ENCODE measurements at places on chromosomes 7 and 10.
A peak's percentile ranks its signal among the peaks of the same experiment; 100 is the strongest.

- no peak for DNase-seq
Measured at GRCh38 chr7:137873524-137873923, 26.8 kb upstream of the DGKI start.

DNA sequence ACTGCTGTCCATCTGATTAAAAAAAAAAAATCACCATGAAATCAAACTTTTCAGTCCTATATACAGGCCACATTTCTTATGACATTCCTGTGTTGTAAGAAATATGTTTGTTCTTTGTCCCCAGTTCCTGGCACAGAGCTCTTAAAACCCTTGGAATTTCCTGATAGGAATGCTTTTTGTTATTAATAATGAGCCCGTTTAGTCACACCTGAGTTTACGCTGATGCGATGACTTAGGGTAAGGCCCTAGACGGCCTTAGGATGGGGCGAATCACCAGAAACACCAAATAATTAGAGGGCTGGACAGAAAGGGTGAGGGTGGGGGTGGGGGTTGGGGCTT lies 17.5 kb downstream of the TSPAN15 start:
- no peak for DNase-seq

- no peak for DNase-seq
Measured at GRCh38 chr10:13684252-13684791, 97.6 kb downstream of the PRPF18 start.

- no peak for DNase-seq
Measured at GRCh38 chr7:76089865-76090475, 42.1 kb downstream of the MDH2 start.

DNA sequence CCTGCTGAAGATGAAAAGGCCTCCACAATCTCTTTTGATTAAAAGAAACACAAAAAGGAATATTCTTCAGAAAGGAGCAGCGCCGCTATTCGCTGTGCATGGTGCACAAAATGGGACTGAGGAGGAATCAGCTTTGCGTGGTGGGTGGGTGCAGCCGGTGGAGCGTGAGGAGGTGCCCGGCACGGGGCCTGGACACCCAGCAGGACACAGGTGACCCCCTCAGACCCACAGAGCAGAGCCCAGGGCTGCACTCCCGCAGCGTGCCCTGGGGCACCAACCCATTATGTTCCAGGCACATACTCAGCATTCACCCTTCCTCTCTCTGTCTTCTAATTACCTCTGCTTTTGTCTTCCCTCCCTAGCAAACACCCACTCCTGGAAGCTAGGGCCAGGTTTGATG lies 238.0 kb upstream of the PPP2R2D start:
- no peak for DNase-seq

GRCh38 chr10:50832171-50832751 lies 53.2 kb downstream of the A1CF start:
- no peak for DNase-seq

GRCh38 chr10:78777867-78778266 lies 290.9 kb upstream of the ZMIZ1 start:
- no peak for DNase-seq

DNA sequence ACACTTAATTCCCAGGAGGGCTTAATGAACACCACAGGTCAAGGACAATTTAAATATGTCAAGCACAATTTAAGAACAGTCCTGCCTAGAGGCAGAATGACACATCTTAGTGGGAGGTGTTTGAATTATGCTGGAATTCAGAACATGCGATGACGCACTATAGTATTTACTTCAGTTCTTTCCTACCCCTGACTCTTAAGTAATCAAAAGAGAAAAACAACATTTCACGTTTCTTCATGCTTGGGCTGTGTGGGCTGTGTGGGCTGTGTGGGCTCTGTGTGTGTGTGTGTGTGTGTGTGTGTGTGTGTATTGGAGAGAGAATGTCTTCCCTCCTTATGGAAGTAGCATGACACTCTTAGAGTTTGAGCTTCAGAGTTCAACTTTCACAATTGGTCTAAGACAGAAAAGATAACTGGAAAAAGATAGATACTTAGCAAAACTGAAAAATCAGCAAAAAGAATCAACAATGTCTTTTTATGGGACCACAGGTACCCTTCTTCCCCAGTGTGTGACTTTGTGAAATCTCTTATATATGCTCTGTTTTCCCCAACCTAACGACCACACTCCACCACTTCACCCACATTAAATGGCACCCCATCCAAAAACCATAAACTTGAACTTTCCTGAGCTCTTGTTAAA lies 33.7 kb upstream of the CABCOCO1 start:
- DNase-seq = no peak

- DNase-seq = no peak
Measured at GRCh38 chr10:103123282-103124024, 69.6 kb downstream of the NT5C2 start.

GRCh38 chr7:18450019-18450418 lies 45.5 kb upstream of the HDAC9 start:
- no peak for DNase-seq

DNA sequence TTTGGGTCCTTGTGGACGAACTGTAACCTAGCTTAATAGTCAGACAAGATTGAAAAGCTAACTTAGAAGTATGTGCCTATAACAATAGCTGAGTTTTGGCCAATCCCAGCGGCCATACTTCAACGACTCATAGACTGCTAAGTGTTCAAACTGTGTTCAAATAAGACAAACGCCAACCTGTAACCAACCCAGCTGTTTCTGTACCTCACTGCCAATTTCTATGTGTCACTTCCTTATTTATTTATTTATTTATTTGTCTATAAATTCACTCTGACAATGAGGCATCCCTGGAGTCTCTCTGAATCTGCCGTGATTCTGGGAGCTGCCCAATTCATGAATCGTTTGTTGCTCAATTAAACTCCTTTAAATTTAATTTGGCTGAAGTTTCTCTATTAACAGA lies 21.7 kb downstream of the ST8SIA6 start:
- DNase-seq = no peak

DNA sequence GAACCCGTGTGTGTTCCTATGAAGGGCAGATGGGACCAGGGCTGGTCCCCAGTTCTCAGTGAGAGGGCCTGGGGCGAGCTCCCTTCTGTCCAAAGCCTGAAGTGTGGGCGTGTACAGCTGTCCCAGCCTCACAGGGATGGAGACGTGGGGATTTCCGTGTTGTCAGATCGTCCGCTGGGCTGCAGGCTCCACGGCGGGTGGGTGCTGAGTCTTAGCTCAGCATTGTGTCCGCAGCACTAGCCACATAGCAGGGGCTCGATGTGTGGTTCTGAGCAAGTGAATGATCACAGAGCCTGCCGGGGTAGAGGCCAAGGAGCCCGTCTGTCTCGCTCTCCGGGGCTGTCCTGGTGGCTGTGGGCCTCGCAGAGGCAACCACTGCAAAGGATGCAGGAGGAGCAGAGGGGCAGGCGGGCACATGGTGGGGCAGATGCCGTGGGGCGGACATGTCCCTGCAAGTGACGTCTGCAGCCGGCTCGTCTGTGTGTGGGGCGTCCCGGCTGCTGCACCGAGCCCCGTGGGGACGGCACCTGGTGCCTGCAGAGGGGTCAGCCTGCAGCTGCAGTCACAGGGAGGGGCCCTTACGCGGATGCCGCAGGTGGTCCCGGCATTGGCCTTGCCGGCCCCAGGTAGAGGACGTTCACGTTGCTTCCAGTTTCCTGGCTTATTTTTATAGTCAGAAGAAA lies 30.9 kb downstream of the FAM20C start:
- DNase-seq = no peak

- no peak for DNase-seq
Measured at GRCh38 chr10:28717656-28718201, 40.4 kb downstream of the BAMBI start.

DNA sequence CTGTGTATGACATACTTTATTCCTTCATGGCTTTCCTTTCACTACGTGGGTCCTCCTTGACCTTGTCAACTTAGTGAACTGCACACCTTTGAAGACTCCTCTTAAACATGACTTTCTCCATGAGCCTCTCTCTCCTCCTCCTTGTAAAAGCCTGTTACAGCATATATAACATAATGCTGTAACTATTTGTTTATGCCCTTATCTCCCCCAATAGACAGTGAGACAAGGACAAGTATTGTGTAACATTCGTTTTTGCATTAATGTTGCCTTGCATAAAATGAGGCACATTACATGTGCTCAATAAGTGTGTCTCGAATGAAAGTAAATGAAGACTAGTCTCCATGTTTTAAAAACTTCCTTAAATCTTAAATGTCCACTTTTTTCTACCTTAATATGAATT lies 4.3 kb upstream of the LAMB1 start:
- DNase-seq = no peak

DNA sequence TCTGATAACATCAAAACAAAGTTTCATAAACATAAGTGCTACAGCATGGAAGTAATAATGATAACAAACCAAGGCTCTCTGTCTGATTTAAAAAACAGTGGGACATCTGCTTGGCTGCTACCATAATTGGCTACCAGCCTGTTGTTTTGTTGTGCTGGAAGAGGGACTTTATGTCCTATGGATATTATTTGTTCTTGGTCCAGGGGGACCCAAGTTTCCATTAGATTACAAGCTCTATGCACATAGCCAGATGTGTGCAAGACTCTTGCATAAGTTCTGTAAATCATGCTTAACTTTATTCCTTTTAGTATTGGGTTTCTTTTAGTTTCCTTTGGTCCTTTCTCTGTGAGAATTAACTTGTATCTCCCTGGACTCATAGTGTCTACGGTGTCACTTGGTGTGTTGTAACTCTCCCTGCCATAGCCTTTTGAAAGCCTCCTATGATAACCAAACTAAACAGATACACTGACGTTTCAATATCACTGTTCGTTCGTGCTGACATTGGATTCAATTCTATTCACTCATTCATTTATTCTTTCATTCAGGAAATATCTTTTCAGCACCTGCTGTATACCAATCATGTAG lies 41.4 kb upstream of the CD36 start:
- DNase-seq = no peak

DNA sequence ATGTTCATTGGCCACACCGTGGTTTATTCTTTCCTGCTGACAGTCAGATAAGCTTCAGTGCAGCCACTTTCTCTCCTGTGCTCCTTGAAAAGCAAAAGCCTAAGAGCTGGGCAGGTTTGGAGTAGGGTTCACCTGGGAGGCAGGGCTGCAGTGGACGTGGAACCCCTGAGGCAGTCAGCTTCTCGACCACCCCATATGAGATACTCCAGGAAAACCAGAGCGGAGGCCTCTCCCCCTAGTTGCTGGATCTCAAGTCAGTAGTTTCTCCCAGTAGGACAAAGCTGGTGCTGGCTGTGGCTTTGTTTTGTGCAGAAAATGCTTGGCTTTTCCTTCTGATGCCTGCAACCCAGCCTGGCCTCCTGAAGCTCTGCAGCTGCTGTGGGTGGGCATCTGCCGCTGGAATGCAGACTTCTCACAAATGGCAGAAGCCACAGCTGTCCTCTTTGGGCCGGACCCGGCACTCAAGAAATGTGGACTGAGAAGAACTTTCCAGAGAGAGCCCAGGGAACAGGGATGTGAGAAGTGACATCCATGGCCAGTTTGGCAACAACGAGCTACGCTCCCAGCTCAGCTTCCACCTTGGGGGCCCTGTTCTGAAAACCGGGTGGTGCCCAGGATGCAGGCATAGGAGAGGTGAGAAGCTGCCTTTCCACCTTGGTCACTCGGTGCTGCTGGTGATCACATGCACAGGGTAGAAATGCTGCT lies 276.6 kb upstream of the TCERG1L start:
- DNase-seq = no peak

DNA sequence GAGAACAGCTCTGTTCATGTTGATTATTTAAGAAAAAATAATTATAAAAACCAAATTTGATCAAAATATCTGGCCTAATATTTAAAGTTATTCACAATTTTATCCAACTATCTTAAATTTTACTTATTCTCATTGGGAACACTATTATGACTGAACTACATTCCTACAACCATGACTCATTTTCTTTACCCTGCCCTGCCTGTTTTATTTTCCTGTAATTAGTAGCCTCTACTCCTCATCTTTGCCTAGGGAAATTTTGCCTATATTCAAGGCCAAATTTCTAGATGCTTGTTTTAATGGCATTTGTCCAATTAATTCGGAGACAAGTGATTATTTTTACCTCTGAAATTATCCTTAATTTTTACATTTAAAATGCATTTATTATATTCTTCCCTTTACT lies 289.7 kb upstream of the TMEM229A start:
- DNase-seq = no peak

DNA sequence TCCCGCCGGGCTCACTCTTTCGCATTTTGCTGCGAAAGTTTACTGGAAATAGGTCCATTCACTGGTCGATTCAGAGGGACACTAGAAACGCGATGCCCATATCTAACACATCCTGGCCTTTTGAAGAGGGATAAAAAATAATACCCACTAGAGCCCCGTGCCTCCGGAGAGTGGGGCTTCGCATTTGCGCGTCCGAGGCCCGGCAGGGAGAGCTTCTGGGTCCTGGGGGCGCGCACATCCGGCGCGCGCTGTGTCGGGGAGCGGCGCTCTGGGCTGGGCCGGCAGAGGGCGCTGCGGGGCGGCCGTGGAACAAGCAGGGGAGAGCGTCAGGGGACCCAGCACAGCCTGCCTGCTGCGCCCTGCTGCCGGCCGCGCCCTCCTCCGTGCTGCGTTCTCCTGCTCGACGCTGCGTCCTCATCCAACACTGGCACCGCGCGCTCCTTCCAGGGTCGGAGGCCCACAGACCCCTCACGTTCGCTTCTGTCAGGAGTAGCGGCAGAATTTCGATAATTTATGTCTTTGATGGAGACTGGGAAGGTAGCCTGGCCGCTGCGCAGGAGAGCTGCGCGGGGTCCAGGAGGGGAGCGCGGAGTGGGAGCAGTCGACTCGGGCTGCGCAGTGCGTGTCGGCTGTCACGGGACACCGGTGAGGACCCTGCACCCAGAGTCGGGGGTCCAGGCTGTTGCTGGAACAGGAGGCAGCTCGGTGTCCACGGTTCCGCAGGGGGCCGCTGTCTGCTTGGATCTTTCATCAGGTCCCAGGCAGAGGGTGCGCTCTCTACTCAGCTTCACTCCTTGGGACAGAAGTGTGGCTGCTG lies 41.5 kb upstream of the ZNF32 start:
- DNase-seq = peak; percentile 65

DNA sequence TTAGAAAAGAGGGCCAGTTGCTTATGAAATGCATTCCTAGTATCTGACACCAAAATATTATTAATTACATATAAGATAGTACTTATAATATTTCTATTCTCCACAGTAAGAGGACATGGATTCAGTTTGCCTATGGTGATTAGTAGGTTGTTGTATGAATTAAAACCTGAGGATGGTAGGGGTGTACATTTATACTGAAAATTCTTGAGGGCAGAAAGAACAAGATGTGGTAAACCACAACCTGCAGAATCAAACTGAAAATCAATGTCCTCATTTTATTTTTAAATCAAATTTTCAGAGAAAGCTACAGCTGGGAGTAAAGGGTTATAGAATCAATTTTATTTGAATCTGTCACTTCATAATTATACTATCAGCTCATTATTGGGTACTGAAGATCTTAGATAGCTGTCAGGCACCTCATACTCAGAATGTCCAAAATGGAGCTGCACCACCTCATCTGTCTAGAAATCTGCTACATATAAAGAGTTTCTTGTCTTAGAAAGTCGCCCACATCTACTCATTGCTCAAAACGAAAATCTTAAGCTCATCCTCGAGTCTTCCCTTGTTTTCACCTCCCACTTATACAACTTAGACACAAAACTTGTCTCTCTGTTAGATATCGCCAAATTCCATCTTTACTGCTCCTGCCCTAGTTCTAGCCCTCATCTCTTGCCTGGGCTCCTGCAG lies 65.4 kb downstream of the MYO3A start:
- no peak for DNase-seq

GRCh38 chr10:78623578-78624215 lies 445.1 kb upstream of the ZMIZ1 start:
- peak; percentile 16 for DNase-seq

- DNase-seq = no peak
Measured at GRCh38 chr10:112792487-112793201, 157.4 kb upstream of the TCF7L2 start.

- DNase-seq = no peak
Measured at GRCh38 chr10:43966571-43966965, 317.9 kb upstream of the ZNF32 start.

- no peak for DNase-seq
Measured at GRCh38 chr10:7354330-7355047, 56.3 kb downstream of the SFMBT2 start.
